ENCODE measurements at places on chromosomes 4 and X. TPM values are rescaled to one million over a fixed set of nuclear protein-coding genes. Genes with fewer than 3 reads are reported as not detected.

- no peak for DNase-seq
Observed at GRCh38 chrX:97306771-97307470, 423.2 kb downstream of the RPA4 start.

- no peak for DNase-seq
Observed at GRCh38 chr4:6969826-6970800, 60.5 kb downstream of the TBC1D14 start.

GRCh38 chr4:113169368-113169767 is 119.9 kb downstream of the ANK2 start:
- DNase-seq, result no peak

Gene CLIC2
- total RNA-seq, result 20.1 TPM

DNA sequence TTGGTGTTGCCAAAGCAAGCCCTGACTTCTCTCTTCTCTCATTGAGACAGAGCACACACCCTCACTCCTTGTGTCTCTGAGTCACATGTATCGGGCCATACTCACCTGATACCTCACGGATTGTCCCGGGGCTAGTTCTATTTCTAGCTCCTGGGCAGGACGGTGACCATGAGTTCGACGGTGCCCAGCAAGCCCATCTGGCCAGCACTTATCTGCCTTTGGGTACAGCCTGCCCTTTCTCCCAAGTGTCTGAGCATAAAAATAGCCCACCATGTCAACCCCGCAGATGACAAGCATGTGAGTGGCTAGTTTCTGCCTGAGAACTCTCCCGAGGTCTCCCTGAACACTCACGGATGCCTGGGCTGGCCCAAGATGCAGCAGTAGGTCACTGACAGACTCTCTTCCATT is 158.5 kb downstream of the DHRSX start:
- DNase-seq, result peak; percentile 60

DNA sequence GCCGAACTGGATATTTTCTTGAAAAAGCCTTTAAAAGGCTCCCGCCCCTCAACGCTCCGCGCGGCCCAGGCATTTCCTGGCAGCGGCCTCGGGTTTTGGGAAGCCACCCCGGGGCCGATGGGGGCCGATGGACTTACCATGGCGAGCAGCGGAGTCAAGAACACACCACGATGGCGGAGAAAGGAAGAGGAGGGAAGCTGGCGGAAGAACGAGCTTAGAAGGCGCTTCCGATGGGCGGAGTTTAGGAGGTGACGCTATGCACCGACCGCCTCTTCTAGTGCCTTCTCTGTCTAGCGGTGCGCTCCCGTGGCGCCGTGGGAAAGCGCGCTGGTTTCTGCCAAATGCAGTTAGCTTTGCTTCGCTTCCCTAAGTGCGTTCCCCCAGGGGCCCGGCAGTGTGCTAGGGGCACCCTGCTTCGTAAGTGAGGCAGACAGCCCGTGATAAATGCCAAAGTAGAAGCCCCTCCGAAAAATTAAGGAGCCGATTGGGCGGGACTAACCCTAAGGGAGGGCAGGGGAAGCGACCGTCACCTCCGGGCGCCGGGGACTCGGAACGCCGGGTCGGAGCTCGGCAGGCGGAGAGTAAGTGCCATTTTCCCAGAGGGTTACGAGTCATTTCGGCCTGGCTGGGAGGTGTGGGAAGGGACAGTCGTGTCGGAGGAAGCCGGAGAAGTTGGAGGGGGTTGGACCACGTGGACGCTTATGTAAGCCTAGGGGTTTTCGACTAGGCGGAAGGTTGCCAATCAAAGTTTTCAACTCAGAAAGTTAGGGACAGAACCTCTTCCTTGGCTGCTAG is at the start of gene RPL39:
Gene RPL39 (minus strand): TSS at position 194 of the 795 bp plus-strand sequence. CDS start 54 bp downstream, at position 140.
- DNase-seq, result peak; percentile 89

- DNase-seq, result peak; percentile 41
Observed at GRCh38 chrX:80335062-80335830, 85.0 kb upstream of the TENT5D start.

DNA sequence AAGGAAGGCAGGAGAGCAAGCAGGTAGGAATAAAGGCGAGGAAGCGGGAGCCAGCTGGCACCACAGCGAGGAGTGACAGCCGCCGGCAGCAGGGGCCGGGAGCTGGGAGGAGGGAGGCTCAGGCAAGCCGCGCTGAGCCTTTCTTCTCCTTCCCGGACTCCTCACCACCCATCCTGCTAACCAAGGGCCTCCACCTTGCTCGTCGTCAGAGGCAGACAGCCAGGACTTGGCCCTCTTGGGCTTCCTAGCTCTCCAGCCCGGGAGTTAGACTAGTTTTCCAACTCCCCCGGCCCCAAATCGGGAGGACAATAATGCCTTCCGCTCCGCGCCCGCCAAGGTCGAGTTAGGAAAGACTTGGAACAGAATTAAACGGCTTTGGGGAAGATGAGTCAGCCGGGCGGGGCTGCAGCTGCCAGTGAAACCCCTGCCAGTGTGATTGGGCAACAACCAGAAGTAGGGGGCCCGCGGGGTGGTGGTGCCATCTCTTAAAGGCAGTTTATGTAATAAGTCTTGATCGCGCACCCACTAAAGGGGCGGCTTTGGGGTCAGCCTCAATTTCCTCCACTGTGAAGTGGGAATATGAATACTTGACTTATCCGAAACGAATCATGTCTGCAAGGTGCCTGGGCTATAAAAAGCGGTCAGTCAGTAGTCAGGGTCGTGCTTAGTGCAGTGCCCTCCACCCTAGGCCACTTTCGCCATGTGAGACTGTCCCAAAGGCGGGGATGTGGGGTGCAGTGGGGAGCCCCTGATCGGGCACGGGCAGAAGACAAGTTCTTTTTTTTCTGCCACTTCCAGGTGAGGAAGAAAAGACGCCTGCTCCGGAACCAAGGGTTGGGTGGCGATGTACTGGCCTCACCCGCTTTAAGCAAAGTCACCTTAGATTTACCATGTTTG is 6.7 kb upstream of the HSD17B10 start:
- DNase-seq, result peak; percentile 86

DNA sequence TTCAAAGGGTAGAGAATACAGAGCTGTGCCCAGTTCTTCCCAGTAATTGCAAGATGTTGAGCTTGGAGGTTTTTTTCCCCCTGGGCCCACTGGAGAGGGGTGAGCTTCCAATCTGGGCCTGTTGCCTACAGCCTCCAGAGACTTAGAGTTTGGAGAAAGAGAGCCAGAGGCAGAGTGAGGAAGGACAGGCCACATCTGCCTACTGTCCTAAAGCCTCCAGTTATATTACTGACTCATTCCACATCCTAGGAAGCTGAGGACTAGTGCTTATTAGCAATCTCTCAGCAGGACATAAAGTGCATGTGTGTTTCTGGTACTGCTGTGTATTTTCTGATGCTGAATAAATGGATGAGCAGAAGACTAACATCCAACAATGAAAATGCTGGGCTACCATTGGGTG is 181.0 kb upstream of the MAMLD1 start:
- DNase-seq, result no peak

GRCh38 chrX:123807835-123808416 is 51.9 kb upstream of the XIAP start:
- DNase-seq, result no peak

Measured in left cardiac atrium (tissue), 4 donors.